ENCODE measurements at places on chromosomes 1 and 21.
A peak's percentile ranks its signal among the peaks of the same experiment; 100 is the strongest.

DNA sequence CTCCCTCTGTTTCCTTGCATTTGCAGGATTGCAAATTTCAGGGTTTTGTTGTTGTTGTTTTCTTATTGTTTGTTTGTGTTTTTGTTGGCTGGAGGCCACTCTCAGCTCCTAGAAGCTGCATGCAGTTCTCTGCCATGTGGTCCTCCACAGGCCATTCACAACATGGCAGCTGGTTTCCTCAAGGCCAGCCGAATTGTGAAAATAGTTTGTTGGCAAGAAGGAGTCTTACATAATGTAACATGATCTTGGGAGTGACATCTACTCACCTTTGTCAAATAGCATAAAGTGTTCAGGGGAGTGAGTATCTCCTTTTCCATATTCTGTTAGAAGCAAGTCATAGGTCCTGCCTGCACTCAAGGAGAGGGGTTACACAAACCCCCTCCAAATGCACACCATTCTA lies 10.6 kb upstream of the UAP1 start:
- DNase-seq = no peak

DNA sequence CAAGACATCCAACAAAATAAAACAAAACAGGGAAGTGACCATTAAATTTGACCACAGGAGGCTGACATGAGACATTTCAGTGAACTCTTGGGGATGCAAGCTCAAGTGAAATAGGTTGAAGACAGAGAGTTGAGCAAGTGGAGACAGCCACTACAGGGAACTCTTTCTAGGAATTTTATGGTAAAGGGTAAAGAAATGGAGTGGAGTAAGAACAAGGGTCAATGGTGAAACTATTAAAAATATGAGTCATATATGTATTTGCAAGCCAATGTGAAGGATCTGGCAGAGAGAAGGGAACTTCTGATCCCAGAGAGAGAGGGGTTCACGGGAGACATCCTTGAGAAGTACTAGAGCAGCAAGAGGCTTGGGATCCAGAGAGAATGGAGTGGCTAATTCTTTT lies 9.1 kb upstream of the TRABD2B start:
- no peak for DNase-seq

- peak; percentile 96 for DNase-seq
Observed at GRCh38 chr1:244353551-244354091, 98.1 kb downstream of the ADSS2 start.

DNA sequence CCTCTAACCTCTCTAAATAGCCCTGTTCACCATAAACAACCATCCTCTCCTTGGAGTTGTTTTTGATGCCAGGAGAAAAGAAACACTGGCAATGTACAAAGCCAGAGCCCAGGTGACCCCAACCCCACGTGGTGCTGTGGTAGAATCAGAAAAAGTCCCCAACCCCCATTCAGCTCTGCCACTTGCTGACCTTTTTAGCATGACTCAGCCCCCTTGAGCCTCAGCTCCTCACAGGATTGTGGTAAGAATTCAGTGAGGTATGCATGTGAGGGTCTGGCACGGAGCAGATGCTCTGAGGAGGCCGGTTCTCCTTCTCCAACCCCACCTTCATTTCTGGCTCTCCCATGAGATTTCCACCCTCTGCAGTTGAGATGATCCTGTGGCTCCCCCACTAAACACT lies 11.1 kb upstream of the CHI3L1 start:
- peak; percentile 78 for DNase-seq

GRCh38 chr1:172394811-172395210 lies 25.7 kb upstream of the C1orf105 start:
- no peak for DNase-seq

DNA sequence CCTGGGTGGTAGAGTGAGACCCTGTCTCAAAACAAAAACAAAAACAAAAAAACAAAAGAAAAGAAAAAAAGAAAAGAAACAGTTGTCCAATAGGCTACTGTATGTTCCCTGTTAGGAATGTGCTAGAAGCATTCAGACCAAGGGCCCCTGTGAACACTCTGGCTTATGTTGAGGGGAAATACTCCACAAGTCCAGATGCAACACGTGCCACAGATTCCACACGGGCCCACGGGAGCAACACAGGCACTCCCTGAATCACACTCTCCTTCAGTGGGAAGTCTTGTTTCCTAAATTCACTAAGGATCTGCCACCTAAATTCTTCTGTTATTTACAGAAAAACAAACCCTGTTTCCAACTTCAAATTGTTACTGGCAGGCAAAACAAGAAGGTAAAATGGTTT lies 291.1 kb downstream of the PCP4 start:
- no peak for DNase-seq

DNA sequence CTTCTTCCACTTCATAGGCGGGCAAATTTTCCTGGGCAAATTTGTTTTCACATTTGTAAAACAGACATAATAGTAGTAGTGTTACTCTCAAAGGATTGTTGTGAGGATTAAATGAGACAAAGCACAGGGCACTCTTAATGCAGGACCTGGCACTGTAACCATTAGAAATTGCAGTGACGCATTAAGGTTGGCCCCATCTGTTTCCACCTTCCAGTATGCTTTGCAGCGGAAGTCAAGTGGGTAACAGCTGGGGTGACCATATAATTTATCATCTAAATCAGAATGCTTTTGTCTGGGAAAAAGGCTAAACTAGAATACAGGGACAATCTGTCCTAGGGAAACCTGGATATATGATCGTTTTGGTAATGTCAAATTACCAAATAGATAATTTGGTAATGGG lies 132.5 kb upstream of the CACHD1 start:
- no peak for DNase-seq

GRCh38 chr1:221557013-221557412 lies 184.9 kb downstream of the DUSP10 start:
- no peak for DNase-seq

DNA sequence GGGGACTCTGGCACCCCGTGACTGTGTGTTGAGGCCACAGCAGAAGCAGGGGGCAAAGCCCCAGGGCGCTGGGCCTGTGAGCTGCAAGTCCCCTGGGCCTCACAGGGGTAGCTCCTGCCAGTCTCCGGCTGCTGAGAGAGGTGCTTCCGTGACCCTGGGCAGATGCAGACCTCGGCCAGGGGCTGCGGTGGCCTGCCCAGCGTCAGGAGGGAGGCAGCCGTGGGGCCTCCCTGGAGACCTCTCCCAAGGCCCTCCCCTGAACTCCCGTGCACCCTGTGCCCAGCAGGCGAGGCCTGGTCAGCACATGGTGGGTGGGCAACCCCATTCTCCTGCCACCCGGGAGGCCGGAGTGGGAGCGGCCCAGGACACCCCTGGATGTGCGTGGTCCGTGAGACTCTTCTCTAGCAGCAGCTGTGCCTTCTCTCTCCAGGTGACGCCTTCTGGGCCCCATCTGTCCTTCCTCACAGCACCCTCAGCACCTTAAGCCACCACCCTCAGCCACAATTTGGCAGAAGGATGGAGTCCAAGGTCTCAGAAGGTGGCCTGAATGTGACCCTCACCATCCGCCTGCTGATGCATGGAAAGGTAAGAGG lies 85.7 kb upstream of the COL6A1 start:
- DNase-seq = no peak

GRCh38 chr1:44423591-44424537 lies 18.8 kb downstream of the RNF220 start:
- DNase-seq = peak; percentile 72

DNA sequence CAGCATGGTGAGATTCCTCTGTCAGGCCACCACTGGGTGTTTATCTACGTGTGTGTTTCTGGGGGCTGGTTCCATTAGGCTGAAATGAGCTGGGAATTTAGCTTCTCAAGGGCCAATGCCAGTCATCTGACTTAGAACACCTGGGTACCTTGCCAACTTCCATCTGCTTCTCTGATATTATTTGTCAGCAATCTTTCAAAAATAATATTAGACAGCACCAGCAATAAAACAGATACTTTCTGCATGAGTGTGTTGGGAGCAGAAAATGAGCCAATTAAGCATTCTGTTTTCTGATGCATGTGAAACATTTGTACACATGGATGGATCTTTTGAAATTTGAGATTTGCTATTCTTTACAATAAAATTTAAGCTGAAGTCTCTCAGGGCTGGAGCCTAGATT lies 124.1 kb downstream of the RYR2 start:
- DNase-seq = no peak

GRCh38 chr1:212234431-212235395 lies 50.5 kb upstream of the PPP2R5A start:
- peak; percentile 96 for DNase-seq

DNA sequence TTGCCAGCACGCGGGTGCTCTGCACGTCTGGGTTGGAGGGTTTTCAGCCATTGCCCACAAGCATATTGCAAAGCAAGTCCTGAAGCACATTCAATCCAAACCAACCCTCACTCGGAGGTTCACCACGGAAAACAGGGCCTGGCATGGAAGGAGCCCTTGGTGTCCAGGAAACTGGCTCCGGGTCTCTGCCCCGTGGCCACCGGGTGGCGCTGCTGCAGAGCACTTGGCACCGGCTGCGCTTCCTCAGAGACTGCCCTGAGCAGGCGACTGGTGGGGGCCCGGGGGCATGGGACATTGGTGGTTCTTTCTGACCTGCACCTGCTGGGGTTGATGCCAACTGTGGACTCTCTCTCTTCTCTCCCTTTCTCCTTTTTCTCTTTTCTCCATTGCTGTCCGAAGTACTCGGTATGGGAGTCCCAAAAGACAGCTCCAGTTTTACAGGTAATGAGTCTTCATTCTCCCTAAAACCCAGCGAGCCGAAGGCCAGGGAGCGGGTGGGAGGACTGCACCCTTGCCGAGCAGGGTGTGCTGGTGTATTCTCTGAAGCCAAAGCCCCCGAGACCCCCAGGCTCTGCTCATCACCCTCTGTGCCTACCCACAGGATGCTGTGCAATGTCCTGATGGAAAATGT lies 4.1 kb upstream of the KCNAB2 start:
- DNase-seq = peak; percentile 63

DNA sequence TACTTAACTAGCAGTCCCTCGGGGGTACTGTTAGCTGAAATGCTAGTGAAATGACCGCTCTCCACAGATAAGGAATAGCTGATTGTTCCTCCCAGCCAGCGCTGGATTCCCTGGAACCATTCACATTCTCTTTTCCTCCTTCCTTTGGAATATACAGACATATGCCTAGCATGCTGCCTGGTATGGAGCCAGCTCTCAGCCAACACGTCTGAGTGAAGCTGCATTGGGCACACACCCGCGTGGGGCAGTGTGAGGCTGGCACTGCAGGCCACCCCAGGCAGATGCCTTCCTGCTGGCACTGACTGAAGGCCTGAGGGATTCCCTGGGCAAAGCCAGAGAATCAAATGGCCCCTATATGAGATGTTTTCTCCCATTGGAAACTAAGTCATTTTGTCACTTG lies 66.7 kb downstream of the TLR5 start:
- DNase-seq = no peak

DNA sequence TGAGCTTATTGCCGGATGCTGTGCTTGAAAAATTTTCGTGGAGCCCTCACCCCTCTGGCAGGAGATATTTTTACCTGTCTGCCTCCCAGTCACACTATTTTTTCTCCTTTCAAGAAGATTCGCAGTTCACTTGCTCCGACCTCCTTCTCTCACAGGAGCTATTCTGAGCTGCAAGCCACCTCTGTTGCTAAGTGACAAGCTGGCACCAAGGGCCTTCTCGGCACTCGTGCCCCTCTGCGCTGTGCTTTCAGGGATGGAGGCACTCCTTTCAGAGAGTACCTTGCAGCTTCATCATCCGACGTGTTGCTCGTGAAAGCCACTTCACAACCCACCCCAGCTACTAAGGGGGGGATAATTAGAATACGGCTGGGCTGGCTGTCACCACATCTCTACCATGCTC lies 11.6 kb downstream of the SLC6A17 start:
- no peak for DNase-seq

- DNase-seq = no peak
Observed at GRCh38 chr21:40714536-40714935, 132.4 kb downstream of the DSCAM start.

- DNase-seq = no peak
Observed at GRCh38 chr1:110561596-110561995, 42.6 kb upstream of the KCNA10 start.

- DNase-seq = no peak
Observed at GRCh38 chr1:94580367-94581115, 39.0 kb upstream of the F3 start.

DNA sequence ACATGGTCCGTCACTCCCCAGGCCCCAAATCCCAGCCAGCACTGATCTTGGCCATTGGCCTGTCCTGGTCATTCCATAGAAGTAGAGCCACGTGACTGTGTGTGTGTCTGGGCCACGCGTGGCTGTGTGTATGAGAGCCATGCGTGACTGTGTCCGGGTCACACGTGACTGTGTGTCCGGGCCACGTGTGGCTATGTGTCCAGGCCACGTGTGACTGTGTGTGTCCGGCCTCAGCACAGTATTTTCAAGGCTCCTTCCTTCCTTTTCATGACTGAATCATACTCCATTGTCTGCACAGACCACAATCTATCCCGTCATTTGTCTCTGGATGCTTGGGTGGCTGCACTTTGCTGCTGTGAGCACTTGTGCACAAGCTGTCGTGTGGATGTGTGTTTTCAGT lies 67.4 kb downstream of the SKI start:
- no peak for DNase-seq

GRCh38 chr1:229098903-229099578 lies 171.9 kb upstream of the RAB4A start:
- DNase-seq = no peak

DNA sequence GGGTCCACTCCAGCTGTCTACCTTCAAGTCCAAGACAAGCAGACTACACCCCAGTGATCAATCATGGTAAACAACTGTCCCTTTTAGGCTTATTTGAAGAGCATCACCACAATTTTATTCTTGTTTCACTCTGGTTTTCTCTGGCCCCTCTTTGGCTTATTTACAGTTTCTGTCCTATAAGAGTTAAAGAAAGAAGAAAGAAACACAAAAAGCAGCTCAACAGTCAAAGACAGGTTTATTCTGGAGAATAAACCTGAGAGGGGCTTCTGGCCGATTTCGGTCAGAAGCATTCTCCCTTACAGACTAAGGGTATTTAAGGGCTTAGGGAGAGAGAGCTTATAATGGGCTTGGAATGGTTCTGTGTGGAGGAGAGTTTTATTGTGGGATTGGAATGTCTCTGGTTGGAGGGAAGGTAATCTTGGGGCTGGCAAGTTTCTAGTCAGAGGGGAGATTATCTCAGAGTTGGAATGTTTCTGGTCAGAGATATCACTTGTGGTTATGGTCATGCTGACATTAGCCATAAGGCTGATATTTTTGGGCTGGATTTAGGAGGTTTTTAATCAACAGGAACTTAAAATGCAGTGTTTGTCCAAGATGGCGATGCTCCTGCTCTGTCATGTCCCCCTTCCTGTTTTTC lies 161.0 kb downstream of the URB2 start:
- DNase-seq = no peak

DNA sequence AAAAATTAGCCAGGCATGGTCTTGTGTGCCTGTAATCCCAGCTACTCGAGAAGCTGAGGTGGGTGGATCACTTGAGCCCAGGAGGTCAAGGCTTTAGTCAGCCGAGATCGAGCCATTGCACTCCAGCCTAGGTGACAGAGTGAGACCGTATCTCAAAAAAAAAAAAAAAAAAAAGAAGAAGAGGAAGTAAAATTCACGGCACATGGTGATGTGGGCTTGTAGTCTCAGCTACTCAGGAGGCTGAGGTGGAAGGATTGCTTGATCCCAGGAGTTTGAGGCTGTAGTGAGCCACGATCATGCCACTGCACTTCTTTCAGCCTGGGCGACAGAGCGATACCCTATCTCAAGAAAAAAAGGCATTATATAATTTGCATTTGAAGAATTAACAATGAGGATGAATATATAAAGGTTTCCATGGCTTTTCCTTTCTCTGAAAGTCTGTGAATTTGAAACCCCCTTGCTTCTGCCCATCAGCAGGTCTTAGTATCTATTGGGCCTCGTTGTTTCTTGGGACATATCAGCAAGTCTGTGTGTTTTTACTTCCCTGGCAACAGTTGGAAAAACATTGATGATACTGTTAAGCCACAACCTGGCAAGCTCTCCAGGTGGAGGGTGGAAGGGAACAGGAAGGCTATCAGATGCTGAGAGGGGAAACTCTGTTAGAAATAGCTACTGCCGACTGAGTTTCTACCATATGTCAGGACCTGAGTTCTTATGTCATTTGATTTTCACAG lies 4.6 kb upstream of the PLA2G2D start:
- DNase-seq = no peak
